ENCODE measurements at places on chromosomes 2 and 18. TPM values are rescaled to one million over a fixed set of nuclear protein-coding genes. Genes with fewer than 3 reads are reported as not detected.

Gene SPHKAP
- 60.7 TPM for total RNA-seq

Gene DOK6
- total RNA-seq = 80.7 TPM

Gene LAMA1
- total RNA-seq = 22.1 TPM

Gene CCDC74A
- 10.4 TPM for total RNA-seq

Gene CYS1
- 1.2 TPM for total RNA-seq

Gene CCDC148
- 26.3 TPM for total RNA-seq

Gene GLI2
- 1.2 TPM for total RNA-seq

Gene TMEM17
- total RNA-seq = 7.8 TPM

Gene PLGLB2
- 1.6 TPM for total RNA-seq

Gene CCDC74B
- 9.2 TPM for total RNA-seq

Gene TUBA4A
- total RNA-seq = 16.4 TPM

Gene FEV
- total RNA-seq = not detected

Gene SCN9A
- total RNA-seq = 114 TPM

Gene HDLBP
- total RNA-seq = 243 TPM

Measured in diencephalon (tissue), 1 donor.